ENCODE measurements at places on chromosomes 2 and 18.

- DNase-seq: no peak
Observed at GRCh38 chr2:2647141-2647541, 316.1 kb upstream of the MYT1L start.

DNA sequence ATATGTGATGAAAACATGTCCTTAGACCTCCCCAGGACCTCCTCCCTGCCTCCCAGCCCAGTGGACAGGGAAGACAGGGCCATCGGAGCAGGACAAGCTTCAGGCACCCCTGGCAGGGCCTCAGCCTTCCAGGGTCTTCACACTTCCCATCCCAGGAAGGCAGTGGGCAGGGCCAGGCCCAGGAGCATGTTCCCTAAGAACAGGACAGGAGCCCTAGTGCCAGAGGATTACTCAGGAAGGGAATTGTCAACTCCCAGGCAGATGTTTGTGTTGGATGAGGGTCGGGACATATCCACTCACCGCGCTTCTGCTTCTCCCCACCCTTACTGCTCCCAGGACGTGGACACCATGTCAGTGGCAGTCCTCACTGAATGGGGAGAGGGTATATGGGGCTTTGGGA, 138.9 kb downstream of the TNS1 start:
- DNase-seq: no peak

- DNase-seq: peak; percentile 36
Observed at GRCh38 chr2:171515672-171516298, 6.5 kb upstream of the CYBRD1 start.

DNA sequence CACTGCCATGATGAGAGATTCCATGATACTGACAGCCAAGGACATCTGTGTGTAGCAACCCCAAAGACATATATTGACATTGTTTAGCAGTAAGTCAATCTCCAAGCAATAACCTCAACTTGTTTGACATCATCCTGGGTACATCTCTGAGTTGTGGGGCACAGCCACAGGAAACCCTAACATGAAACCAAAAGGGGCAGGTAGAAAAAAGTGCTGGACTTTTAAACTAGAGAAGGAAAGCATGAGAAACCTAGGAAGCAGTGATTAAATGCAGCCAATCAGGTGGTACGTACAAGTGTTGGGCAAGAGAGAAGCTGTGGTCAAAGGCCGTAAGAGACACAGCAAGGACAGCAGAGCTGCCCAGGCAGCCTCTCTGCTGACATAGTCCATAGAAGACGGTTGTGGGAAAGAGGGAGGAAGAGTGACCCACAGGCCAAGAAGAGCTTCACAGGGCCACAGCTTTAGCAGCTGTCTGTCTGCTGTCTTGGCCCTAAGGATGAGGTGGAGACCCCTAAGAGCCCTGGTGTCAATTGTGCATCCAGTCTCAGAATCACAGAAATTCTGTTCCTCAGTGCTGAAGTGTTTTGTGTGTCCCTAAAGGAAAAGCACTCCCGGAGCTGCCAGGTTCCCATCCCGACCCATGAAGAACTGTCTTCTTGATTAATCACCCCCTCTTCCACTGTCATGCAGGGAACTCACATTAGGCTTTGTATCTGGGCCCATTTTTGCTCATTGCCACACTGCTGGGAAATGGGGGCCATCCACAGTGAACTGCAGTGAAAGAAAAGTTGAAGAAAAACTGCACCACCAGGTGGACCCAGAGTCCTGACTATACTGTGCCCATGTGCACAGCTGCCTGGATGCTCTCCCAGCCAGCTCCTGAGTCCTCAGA, 25.4 kb upstream of the CHN1 start:
- no peak for DNase-seq

- no peak for DNase-seq
Observed at GRCh38 chr2:209734805-209735204, 36.8 kb upstream of the UNC80 start.

DNA sequence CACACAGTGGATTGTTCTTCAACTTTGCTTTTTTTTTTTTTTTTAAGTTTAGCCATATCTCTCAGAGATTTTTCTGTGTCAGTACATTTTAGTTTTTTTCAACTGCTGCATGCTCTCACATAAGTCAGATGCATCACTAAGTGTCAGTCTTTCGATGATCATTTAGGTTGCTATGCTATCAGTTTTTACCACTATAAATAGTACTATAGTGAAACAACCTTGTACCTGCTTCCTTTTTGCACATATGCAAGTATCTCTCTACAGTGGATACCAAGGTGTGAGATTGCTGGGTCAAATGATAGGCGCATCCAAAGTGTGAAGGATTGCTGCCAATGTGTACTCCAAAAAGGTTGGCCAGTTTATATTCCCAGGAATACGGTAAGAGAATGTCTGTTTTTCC, 33.5 kb upstream of the MAP4K3 start:
- no peak for DNase-seq

DNA sequence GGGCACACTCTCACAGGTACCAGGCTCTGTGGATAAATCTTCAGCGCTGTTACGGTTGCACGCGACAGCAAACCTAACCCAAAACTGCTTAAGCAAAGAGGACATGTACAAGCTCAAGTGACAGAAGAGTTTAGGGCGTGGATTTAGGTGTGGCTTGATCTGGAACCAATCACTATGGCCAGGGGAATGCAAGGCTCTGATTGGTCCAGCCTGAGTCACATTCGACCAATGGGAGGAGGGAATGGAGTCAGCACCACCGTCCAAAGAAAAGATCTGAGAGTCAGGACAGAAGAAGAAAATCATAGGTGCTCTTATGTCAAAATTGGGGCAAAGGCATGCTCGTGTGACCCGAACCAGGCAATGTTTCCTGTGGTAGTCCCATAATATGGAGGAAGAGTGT, 139.0 kb downstream of the TRIM43 start:
- DNase-seq: no peak

DNA sequence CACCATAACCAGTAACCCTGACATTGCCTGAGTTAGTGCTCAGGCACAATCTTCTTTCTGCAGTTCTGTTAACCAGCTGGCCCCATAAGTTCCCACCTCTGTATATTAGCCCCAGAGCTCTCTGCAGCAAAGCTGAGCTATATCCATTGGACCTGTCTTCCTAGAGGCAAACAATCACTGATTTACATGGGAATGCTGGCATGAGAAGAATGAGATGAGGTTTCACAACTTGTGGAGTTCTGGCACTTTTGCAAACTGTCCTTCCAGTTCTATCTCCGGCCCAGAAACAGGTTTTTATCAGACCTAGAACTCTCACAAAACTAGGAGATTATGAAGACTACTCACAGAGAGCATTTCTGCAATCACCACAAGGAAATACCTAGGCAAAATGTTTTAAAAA, 7.9 kb upstream of the CCBE1 start:
- no peak for DNase-seq

DNA sequence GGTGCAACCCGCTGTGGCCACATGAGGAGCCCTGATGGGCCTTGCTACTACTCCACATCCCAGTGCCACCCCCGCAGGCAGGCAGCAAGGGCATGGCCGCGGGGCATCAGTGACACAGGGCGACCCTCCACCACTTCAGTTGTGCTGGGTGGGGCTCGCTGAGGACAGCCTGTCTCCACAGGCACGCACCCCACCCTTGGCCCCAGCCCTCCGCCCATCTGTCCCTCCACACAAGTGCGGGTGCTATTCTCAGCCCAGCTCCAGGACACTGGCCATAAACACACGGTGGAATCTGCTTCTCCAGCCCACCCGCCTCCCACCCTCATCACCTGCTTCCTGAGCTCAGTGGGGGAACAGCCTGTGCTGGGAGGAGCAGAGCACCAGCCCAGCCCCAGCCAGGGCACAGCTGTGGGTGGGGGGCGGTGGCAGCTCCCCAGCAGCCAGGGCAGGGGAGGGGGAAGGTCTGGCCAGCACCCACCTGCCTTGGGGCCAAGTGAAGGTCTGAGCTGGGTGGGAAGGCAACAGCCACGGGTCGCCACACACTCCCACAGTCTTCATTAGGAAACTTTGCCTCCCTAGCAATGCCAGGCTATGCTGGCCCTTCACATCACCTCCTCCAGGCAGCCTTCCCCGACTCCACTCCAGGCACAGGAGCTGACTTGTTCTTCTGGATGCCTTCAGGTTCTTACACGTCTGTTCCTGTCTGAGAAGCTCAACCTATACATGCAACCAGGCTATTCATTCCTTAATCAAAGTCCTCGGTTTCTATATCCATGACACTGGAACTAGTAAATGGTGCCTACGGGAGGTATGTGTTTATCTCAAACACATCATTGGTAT, 16.5 kb downstream of the BIN1 start:
- no peak for DNase-seq

DNA sequence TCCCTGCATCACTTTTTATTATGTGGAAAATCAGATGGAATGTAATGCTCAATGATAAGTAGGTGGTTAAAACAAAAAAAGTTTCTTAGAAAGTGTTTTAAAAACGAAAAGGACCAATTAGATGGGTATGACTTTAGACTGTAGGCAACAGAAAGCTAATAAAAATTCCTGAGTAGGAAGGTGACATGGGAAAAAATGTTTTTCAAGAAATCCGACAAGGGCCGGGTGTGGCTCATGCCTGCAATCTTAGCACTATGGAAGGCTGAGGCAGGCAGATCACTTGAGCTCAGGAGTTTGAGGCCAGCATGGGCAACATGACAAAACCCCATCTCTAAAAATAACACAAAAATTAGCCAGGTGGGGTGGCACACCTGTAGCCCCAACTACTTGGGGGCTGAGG, 126.1 kb downstream of the THADA start:
- DNase-seq: no peak

- DNase-seq: peak; percentile 95
Observed at GRCh38 chr2:241965931-241966412, 96.4 kb downstream of the RTP5 start.

DNA sequence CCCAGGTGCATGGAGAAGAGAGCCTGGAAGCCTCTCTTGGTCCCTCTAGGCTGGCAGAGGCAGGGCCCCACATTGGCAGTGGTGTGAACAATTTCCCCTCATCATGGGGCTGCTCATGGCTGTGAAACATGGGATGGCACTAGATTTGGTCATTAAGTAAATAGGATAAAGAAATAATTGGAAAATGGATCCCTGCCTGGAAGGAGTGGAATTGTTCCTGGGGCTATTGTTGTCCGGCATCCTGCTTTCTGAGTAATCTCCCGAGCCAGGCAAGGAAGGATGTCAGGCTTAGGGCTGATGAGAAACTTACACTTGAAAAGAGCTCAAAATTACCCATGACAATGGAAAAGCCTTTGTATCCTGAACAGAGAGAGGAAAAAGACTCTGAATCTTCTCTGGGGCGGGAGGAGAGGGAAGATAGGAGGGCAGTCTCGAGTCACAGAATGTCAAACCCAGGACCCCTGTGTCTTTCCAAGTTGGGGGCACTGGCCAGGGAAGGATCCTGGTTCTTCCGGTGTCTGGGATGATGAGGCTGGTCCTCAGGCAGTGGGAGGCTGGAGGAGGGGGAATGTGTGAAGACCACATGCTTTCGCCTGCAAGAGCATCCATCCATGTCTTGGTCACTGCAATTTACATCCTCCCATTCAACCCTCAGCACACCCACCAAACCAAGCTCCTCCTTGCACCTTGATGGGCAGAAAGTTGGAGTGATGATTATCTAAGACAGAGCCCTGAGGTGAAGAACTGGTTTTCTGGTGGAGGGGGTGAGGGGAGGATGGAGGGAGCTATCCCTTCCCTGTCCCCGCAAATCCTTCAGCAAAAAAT, 27.1 kb upstream of the STEAP3 start:
- no peak for DNase-seq

DNA sequence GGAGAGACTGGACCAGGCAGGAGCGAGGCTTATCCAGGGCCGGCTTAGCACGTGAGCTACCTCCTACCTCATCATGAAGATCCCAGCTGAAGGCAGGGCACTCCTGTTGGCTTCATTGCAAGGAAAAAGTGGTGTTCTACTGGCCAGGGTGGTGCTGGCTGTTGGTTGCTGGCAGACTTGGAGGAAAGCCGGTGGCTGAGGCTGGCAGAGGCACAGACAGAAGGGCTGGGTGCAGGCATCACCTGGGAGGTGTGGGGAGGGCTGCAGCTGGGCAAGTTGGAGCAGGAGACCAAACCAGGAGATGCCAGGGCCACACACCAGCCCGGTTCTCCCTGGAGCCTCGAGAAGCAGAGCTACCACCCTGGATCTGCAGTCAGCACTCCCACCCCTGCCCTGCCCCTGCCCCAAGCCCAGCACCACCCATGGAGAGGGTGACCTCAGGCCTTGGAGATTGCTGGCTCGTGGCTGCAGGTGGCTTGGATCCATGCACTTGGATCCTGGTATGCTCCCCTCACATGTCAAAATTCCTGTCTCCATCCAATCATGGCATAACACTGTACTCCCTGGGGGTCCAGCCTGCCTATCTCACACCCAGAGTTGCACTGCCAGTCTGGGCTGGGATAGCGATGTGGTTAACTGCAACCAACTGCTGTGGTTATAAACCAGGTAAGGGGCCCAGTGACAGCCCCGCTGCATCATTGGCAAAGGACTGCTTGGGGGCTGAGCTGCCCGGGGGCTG, 49.7 kb downstream of the GLI2 start:
- no peak for DNase-seq

GRCh38 chr18:48548011-48548771, 9.4 kb downstream of the CTIF start:
- peak; percentile 61 for DNase-seq

GRCh38 chr18:79801641-79802040, 3.9 kb downstream of the KCNG2 start:
- DNase-seq: no peak

GRCh38 chr2:181738563-181738962, 58.2 kb upstream of the NEUROD1 start:
- no peak for DNase-seq

DNA sequence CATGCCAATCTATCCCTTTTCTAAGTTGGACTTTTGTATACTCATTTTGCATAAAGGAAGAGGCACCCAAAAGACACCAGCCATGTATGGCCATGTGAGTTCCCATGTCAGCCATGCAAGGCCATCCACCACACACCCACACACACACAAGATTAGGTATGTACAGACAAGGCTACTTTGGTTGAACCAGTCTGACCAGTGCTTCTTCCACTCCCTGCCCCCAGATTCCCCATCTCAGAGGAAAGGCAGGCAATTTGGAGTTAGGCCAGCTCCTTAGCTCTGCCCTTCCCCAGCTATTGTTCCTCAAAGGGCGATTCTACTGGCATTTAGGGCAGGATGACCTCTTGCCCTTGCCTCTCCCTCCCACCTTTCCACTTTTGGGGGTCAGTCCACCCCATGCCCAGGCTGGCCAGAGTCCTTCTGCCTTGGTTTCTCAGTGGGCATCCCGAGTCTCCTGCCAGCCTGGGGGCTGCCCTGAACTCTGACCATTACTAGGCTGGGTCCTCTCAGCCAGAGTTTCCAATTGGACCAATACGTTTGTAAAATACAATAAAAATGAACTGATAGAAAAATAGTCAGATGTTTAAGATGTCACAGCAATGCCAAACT, 101.1 kb downstream of the ZBTB7C start:
- DNase-seq: no peak

DNA sequence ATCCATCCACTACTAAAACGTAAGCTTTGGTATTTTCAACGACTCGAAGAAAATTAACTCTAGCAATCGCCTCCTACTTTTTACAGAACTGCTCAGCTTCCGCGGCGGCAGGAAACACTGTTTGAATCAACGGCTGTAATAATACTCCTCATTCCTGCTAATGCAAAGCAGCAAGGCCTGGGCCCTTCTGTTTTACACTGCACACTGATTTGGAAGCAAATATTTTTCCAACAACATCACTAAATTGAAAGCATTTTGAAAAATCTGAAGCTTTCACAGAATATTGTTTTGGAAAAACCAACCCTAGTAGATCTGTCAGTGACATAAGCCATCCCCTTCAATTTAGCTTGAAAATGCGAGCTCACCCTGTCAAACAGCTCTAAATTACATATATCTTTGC, 261.2 kb downstream of the TXNL1 start:
- DNase-seq: no peak

- no peak for DNase-seq
Observed at GRCh38 chr18:10417191-10417590, 37.2 kb upstream of the APCDD1 start.

All from amniotic stem cell (primary cell).